ENCODE measurements at places on chromosomes 5 and 9. TPM values are rescaled to one million over a fixed set of nuclear protein-coding genes. Genes with fewer than 3 reads are reported as not detected.

Gene UBQLN1
- total RNA-seq = 111 TPM

Gene OMD
- 0.06 TPM for total RNA-seq

Gene CCNI2
- total RNA-seq = 0.06 TPM

Gene BTNL3
- total RNA-seq = not detected

- DNase-seq = no peak
These were observed 308.8 kb downstream of the IRX2 start for GRCh38 chr5:2442496-2443354.

DNA sequence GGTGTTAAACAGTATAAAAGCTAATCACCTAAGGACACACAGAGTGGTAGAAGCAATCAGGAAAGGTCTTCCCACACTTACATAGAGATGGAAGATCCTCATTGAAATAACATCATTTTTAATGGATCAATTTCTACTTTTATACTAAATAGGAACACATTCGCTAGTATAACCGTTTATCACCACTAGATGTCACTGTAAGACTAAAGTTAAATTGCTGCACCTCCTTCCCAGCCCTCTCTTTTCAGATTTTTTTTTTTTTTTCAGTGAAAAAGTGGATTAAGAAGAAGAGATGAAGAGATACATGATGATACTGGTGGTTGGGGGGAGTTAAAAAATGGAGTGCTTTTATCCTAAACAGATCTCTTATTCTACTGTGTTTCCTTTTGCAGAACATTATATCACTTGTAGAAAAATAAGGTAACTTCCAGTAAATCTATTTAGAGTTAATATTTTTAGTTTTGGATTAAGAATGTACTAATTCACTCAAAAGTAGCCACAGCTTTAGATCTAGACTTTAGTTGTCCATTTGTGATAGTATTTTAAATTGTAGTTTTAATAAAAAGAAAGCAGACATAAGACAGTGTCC, 116.9 kb upstream of the ARRDC3 start:
- peak; percentile 54 for DNase-seq

DNA sequence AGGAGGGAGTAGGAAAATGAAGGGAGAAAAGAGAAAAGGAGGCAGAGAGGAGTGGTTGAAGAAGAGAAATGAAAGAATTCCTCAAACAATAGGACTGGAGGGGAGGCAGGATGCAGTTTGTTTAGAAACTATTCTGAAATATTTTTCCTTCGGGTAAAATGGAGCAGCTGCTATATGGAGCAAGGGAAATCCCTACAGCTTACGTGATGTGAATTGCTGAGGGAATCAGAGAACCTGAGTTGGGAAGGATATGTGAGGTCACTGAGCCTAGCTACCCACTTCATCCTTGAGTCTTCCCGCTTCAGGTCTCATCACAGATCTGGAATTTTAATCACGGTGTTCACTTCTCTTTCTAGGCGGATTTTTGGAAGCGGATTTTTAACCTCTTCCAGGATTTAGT, 204.3 kb downstream of the ERCC6L2 start:
- DNase-seq = no peak

DNA sequence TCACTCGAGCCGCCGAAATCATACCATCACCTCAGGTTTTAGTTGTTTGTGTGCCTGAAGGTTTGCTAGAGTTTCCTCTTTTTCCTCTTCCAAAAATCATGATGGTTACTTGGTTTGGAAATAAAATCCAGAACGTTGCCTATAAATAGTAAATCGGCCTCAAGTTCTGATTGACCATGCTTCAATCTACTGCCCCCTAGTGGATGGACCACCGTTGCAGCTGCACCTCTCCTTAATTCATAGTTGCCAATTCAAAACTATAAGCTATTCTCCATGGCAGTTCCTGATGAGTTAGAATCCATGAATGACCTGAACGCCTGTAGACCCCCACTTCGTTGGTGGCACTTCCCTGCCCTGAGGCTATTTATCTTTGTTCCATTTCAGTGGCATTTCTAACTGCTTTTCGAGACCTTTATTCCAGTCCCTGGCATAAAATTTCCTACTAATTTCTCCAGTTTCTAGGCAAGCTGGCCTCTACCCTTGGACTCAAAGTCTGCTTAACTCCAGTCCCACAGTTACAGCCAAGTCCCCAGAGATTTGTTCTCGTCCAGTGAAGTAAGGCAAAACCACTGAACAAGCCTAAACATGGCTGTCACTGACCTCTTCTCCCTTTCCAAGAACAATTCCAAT, 422.6 kb downstream of the EFNA5 start:
- peak; percentile 54 for DNase-seq

DNA sequence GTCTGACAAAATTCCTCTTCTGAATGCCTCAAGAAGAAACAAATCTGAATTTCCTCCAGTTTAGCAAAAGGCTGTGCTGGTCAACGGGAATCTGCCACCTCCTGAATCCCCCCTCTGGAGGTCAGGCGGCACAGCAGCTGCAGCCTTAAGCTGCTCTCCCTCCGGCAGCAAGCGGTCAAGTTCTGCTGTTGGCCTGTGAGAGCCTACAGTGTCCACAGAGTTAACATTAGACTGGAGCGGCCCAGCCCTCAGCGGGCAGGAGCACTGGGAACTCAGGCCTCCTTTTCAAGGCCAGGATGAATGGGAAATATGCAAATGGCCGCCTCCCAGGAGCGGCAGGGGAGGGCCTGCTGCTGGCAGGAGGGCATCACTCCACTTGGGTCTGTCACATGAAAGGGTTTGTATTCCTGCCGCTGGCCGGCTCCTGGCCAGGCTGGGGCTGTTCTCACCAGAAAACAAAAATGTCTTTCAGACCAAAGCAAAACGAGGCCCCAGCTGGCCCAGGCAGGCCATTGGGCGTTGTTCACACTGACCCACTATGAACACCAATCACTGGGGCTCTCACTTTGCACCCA, 8.2 kb downstream of the ACSL6 start:
- peak; percentile 39 for DNase-seq

DNA sequence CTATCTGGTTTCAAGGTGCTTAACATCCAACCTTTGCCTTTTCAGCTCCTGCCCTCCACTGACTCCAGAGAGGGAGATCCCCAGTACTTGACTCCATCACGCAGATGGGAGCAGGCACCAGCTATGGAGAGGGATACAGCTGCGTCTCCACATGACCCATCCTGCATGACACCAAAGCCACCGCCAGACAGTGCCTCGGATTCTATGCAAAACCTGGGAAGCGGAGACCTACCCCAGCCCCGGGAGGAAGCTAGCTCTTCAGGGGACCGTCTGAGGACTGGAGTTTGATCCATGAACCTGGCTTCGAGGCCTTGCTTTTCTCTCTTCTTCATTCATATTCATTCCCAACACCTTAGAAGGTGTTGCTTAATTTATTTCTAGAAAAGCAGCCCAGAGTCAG, 24.8 kb downstream of the HRH2 start:
- DNase-seq = no peak

Measured in LHCN-M2 (cell line).